Activated gamma-delta T cell (primary cell): ENCODE measurements at places on chromosomes 2 and 18.

DNA sequence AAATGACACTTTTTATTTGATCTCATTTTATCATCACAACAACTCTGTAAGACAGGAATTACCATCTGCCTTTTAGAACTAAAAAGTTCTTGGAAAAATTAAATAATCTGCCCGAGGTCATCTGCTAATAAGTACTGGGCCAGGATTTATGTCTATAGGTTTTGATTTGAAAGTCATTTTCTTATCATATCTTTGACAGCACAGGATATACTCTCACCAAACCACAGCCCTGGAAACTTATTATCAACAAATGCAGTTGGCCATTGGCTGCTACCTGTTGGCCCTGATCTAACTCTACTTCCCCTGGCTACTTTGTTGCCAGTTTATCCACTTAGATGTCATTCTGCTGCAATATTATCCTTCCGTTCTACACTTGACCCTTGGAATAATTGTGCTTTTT, 354.6 kb downstream of the RAD51AP2 start:
- no peak for DNase-seq

- no peak for DNase-seq
Observed at GRCh38 chr18:11119959-11120587, 29.3 kb downstream of the PIEZO2 start.

- no peak for DNase-seq
Observed at GRCh38 chr2:28600181-28600580, 104.3 kb downstream of the PLB1 start.

GRCh38 chr2:209614690-209615369, 156.8 kb upstream of the UNC80 start:
- DNase-seq = no peak

- DNase-seq = no peak
Observed at GRCh38 chr2:127107622-127107999, 657 bp upstream of the BIN1 start.

- DNase-seq = no peak
Observed at GRCh38 chr2:11213090-11213638, 57.9 kb downstream of the SLC66A3 start.

DNA sequence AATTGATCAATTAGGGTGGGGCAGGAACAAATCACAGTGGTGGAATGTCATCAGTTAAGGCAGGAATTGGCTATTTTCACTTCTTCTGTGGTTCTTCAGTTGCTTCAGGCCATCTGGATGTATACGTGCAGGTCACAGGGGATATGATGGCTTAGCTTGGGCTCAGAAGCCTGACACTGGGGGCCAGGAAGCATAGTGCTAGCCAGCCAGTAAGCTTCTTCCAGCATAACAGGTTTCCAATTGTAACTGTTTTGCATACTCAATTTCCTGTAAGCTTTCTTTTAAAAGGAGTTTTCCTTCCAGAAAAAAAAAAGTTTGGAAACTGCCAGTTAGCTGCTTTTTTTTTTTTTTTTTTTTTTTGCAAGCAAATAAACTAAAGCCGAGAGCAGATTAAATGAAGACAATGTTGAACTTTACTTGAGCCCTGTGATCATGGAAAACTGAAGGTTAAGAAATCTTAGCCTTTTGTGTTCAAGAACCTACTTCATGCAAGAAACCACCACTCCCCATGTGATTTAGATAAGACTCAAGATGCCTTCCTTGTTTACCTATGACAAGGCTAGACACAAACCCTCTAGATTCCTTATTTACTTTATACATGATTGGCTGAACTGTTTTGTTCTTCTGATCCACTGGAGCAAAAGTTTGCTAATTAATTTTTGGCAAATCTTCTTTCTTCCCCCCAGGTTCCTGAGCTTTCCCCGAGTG, 126.9 kb upstream of the LINC00305 start:
- DNase-seq = no peak

DNA sequence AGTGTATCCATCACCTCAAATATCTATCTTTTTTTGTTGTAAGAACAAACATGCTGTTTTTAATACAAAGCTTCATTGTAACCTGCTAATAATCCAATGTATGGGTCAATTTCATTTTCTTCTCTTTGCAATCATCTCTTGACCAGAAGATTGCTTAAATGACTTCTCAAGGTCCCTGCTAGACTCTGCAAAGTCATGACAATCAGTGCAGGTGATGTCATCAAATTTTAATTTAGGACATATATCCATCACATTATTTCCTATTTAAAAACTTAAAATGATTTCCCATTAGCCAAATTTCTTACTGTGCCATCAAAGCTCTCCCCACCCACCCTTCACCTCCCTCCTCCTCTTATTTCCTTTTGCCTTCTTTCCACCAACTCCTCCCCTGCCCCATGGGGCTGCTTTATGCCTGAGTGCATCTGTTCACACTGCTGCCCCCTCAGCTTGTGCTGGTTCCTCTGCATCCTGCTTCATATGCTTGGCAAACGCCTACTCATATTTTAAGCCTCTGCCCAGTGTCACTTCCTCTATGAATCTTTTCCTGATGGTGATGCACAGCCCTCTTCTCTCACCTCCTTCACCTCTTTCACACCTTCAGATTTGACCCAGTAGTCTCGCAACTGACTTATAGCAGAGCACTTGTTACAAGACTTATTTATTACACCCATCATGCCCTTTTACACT, 20.3 kb downstream of the PLEK start:
- DNase-seq = no peak

DNA sequence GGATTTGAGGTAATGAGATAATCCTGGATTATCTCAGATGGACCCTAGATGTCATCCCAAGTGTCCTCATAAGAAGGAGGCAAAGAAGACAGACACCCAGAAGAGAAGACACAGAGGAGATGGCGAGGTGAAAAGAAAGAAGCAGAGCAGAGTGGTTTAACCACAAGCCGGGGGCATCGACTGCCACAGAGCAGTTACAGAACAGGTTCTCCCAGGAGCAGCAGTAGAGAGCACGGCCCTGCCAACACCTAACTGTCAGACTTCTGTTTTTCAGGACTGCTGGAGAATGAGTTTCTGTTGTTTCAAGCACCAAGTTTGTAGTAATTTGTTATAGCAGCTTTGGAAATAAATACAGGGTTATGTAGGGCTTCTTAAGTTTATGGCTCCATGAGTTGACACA, 437.0 kb downstream of the THSD7B start:
- no peak for DNase-seq

GRCh38 chr2:191935247-191935646, 88.4 kb upstream of the CAVIN2 start:
- no peak for DNase-seq

DNA sequence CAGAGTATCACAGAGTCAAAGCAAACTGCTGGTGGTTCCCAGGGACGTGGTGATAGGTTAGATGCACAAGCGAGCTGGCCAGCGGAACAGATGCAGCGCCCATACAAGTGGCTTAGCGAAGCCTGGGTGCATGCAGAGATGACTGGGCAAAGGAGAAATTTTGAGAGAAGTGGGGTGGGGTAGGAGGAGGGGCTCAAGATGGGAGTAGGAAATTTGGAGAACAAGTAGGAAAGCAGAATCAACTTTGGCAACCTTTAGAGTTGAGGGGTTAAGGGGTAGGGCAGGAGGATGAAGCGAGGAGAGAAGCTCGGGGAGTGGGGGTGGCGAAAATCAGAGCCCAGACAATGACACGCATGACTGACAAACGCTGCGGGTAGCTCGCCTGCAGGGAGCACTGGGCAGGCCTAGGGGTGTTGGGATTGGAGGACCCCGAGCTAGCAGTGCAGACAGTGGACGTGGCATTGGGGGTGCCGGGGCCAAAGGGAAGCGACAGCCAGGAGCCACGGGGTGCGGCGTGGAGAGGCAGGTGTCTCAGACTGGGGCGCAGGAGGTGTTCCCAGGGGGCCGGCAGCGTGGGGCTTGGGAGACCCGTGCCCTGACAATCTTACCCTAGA, 431 bp downstream of the FAM98A start:
- no peak for DNase-seq

- no peak for DNase-seq
Observed at GRCh38 chr18:48942554-48943261, 8.1 kb downstream of the SMAD7 start.

DNA sequence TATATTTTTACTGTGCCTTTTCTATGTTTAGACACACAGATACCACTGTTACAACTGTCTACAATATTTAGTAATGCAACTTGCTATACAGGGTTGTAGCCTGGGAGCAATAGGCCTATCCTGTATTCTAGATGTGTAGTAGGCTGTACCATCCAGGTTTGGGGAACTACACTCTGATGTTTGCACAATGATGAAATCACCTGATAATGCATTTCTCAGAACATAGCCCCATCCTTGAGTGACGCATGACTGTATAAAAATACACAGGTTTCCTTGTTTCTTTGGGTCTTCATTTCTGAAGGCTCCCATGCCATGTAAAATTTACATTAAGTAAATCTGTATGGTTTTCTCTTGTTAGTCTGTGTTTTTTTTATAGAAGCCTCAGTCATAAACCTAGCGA, 270.9 kb upstream of the SKOR2 start:
- DNase-seq = no peak

DNA sequence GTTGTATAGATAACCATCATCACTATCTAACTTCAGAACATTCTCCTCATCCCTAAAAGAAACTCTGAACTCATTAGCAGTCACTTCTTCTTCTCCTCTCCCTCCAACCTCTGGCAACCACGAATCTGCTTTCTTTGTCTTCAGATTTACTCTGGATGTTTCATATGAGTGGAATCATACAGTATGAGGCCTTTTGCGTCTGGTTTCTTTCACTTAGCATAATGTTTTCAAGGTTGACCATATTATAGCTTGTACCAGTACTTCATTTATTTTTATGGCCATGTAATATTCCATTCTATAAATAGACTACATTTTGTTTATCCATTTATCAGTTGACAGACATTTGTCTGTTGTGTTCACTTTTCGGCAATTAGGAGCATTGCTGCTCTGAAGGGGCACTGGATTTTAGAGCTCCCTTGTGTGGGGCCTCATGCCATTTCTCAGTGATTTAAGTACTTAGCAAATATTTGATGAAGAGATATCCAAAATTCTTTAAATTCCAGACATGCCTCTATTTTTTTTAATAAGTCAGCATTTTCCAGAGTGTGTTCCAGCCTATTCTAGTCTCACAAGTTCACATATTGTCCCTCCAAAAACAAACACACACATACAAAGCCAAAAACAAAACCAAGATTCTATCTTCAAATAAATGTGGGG, 22.5 kb upstream of the MAP3K20 start:
- DNase-seq = no peak

DNA sequence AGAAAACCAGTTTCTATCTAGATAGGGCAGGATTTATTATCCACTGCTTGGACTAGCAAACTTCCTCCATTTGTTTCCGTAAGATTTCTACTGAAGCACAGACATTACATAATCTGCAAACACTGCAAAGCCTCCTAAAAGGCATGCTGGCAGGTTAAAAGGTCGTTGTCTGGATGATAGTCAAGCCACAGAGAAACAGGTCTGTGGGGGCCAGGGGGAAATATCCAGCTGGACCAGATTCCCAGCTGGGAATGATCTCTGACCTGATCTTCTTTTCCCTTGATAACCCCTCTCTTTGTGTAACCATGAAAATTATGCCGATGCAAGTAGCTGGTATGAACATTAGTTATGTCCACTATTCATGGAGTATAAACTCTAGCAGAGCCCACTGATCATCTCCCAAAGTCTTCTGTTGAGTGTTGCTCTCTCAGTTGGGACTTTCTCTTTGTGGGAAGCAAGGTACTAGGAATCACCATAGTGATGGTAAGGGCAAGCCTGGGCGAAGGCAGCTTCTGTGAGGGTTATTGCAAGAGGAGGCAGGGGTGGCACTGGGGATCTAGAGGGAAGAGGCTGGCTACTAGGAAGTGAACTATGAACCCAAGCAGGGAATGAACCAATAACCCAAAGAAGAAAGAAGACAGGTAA, 61.3 kb downstream of the GDF7 start:
- DNase-seq = no peak

GRCh38 chr2:137987011-137987410, 22.7 kb downstream of the HNMT start:
- DNase-seq = no peak

DNA sequence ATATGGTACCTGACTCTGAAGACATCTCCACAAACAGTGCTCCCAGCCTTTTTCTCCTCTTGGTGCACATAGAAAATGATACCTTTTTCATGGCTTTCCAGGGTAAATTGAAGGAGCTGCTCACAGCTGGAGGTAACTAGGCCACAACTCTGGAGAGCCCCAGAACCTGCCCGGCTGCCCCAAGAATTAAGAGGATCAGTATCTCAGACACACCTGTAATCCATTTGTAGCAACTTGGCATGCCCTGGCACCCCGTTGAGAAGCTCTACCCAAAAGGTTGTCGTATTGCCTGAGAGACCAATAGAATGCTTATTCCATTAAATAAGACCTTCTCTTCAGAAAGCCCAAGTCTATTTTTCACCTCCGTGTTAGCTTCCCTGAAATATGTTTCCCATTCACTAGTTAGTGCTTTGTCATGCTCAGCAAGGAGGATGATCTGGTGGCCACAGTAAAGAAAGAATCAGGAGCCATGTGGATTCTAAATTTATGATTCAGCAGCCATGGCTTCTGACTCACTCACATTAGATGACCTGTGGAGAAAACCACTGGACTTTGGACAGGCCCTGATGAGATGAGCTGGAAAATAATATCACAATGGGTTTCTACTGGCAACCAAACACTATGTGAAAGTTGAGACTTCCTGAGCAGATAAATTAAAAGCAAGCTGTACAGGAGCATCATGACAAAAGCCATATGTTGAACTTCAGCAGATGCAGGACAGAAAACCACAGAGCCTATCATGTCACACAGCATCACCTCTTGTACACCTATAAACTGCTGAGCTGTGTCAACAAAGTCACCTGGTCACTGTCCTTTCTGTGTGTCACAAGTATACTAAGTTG, 253.3 kb upstream of the OSR1 start:
- DNase-seq = no peak

DNA sequence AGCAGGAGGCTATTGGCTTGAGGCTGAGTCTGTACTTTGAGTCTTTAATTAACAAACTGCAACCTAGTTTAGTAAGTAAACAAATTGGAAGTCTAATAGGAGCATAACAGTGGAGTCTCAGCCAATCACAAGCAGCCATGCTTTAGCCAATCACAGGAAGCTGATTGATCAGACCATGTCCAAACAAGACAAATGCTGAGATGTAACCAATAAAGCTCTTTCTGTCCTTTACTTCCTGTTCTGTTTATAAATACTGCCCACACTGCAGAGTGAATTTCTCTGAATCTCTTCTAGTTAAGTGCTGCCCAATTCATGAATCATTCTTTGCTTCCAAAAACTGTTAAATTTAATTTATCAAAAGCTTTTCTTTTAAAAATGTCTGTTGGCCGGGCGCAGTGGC, 146.6 kb upstream of the DLX2 start:
- no peak for DNase-seq

DNA sequence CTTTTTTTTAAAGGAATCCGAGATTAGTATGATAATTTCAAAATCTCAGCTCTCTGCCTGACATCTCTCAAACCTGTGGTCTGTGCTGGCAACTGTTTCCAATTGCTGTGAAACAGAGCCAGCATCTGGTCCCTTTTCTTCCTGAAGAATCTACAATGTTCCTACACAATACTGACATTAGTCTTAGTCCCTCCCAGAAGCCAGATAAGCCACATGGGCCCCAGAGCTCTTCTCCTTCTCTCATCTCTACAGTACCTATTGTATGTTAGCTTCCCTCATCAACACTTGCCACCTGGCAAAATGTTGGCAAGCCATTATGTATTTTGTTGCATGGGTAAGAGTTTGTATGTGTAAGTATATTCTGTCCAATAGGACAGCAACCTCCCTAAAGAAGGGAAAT, 62.9 kb upstream of the CDKL4 start:
- no peak for DNase-seq

GRCh38 chr18:1663879-1664705, 759.4 kb downstream of the ADCYAP1 start:
- no peak for DNase-seq
